ENCODE measurements at places on chromosomes 5 and 9. TPM values are rescaled to one million over a fixed set of nuclear protein-coding genes. Genes with fewer than 3 reads are reported as not detected.
A peak's percentile ranks its signal among the peaks of the same experiment; 100 is the strongest.

- no peak for DNase-seq
These were observed 8.7 kb upstream of the CDKN2AIPNL start for GRCh38 chr5:134420343-134420742.

GRCh38 chr5:139386050-139386438, 2.9 kb upstream of the SLC23A1 start:
- no peak for DNase-seq

- DNase-seq = no peak
These were observed 67.7 kb downstream of the C5orf15 start for GRCh38 chr5:133900534-133901270.

DNA sequence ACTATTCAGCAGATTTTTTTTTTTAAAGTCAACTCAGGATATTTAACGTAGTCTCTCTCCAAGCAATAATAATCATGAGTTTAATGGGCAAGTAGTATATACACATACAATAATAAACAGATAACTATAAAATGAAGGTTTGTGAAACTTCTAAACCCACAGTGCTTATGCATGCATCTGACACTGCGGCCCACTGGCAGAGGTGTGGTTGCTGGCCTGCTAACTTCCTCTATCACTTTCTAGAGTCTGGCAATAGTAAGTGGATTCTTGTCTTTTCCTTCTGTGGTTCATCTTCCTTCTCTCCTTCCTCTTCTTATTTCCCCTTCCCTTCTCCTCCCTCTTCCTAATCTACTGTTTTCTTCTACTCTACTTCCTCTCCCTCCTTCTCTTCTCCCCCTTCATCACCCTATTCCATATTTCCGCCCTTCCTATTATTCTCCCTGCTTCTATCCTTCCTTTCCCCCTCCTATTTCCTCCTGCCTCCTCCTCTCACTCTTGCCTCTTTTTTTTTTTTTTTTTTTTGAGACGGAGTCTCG, 18.6 kb upstream of the AGXT2 start:
- DNase-seq = no peak

DNA sequence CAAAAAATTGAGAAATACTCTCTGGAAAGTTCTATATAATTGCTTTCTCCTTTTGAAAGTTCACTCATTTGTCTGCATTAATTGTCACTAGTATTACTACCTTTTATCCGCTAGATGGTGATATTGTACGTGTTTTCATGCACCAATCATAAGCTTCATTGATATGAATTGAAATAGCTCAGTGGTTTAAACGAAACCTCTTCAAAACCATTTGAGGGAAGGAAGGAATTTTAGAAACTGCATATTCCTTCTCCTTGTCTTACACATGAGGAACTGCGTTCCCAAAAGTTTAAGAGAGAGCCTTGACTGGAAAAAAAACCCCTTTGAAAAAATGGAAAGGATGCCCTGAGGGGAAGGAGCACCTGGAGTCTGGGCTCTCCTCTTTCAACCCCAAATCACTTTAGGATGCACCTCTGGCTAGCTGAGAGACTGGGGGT, 98.6 kb downstream of the YTHDC2 start:
- no peak for DNase-seq

FBXO38 gene
- 38.2 TPM for total RNA-seq

DNA sequence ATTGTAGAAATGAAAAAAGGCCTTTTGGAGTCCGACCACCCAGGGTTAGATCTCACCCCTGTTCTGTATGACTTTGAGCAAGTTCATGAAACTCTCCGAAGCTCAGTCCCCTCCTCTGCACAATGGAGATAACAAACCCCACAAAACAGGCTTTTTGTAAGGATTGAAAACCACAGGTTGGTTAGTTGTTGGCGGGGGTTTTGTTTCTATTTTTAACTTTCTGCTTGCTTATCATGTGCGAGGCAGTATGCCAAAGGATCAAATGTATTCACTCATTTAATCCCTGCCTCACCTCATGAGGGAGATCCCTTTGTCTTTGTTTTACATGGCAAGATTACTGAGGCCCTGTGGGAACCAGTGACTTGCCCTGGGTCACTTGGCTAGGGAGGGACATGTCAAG, 539.1 kb downstream of the CDK5RAP2 start:
- no peak for DNase-seq

DNA sequence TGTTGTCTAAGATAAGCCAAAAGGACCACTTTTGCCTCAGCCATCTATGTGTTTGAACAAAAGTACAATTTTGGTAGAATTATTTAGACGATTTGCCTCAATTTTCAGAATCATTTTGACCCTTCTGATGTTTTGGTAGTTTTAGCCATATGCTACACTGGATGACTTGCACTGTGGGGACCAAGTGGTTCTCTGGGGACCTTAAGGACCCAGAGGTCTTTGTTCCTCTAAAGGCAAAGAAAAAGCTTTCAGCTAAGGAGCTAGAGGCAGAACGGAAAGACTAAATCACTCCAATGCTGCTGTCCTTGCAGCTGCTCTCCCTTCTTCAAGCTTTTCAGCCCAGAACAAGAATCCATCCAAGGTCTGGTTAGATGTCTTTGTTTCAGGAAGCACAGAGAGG, 51.0 kb upstream of the APC start:
- DNase-seq = no peak

GRCh38 chr5:159224471-159224870, 15.1 kb upstream of the RNF145 start:
- DNase-seq = no peak

- peak; percentile 71 for DNase-seq
These were observed 145.0 kb upstream of the TNC start for GRCh38 chr9:115262952-115263351.

CCIN gene
- 0.74 TPM for total RNA-seq

IL4 gene
- total RNA-seq = not detected

GRCh38 chr9:19969721-19970120, 180.9 kb upstream of the SLC24A2 start:
- no peak for DNase-seq

- DNase-seq = no peak
These were observed 29.1 kb upstream of the MEIKIN start for GRCh38 chr5:131974622-131974955.

ADAMTS13 gene
- total RNA-seq = 0.27 TPM

- DNase-seq = no peak
These were observed 11.7 kb downstream of the TRIM23 start for GRCh38 chr5:65612298-65612907.

- DNase-seq = peak; percentile 7
These were observed 64.2 kb downstream of the GAPVD1 start for GRCh38 chr9:125325826-125326225.

DNA sequence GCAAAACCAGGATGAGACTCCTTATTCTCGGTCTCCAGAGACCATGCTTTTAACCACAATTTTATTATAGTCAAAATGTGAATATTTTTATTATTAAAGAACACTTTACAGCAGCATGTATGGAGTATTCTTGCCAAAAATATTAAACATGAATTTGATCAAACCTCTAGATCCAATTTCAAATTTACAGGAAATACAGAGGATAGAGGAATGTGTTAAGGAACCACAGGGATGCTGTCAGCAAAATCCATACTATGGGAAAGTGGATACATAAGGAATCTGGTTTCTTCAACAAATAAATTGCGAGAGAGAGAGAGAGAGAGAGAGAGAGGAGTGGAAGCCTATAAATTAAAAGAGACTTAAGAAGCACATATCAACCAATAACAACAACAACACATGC, 348.2 kb upstream of the NUDT12 start:
- DNase-seq = no peak

DNA sequence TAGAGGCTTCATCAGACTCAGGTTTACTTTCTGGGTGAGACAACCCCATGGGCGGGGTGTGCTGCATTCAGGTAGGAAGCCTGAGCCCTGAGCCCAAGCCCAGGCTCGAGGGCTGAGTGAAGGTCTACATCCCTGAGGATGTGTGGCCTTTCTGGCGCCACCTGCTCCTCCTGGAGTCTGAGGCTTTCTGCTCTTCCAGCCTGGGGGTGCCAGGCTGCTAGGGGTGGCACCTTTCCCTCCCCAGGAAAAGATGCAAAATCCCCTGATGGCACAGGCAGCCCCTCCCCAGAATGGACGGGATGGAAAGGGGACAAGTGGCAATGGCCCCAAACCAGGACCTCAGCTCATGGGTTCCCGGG, 44.4 kb upstream of the PRRC2B start:
- no peak for DNase-seq

- no peak for DNase-seq
These were observed 49.8 kb downstream of the NEK6 start for GRCh38 chr9:124307379-124308030.

CCNB1 gene
- total RNA-seq = 1,008 TPM

LNPEP gene
- 12.7 TPM for total RNA-seq

- peak; percentile 90 for DNase-seq
These were observed 21.6 kb downstream of the FBXW11 start for GRCh38 chr5:171984748-171985419.

ETF1 gene
- total RNA-seq = 208 TPM

DNA sequence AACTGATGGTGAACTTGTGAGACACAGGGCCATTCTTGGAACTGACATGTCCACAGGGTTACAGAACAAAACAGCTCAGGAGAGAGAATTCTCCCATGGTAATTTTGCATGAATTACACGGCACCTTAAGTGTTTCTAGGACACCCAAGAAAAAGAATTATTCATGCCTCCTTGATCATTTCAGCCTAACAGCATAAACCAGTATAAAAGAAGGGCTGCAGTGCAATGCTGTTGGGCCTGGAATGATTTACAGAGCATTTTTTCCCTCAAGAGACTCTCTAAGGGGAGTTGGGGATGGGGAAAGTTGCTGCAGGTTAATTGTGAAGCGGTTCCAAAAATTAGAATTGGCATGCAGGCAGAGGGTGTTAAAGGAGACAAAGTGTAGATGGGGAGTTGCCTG, 136.4 kb upstream of the FBXL7 start:
- DNase-seq = no peak

SUB1 gene
- total RNA-seq = 407 TPM

- DNase-seq = peak; percentile 48
These were observed 64.2 kb downstream of the FGF18 start for GRCh38 chr5:171483551-171484135.

WDR31 gene
- 2.3 TPM for total RNA-seq

DNA sequence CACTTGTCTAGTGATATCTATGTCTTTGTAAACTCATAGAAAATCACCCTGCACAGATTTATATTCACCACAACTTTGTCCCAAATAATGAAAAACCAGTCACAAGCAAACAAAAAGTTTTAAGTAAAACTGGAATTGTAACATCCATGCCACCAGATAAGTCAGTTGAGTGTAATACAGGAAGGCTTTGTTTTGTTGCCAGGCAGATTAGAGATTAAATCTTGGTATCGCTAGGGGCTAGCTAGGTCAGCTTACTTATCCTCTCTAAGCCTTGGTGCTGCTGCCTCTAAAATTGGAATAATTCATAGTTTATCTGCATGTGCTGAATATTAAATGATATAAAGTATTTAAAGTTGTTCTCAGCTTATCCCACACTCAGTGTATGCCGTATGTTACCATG, 1062.5 kb downstream of the CDH9 start:
- DNase-seq = no peak

DNA sequence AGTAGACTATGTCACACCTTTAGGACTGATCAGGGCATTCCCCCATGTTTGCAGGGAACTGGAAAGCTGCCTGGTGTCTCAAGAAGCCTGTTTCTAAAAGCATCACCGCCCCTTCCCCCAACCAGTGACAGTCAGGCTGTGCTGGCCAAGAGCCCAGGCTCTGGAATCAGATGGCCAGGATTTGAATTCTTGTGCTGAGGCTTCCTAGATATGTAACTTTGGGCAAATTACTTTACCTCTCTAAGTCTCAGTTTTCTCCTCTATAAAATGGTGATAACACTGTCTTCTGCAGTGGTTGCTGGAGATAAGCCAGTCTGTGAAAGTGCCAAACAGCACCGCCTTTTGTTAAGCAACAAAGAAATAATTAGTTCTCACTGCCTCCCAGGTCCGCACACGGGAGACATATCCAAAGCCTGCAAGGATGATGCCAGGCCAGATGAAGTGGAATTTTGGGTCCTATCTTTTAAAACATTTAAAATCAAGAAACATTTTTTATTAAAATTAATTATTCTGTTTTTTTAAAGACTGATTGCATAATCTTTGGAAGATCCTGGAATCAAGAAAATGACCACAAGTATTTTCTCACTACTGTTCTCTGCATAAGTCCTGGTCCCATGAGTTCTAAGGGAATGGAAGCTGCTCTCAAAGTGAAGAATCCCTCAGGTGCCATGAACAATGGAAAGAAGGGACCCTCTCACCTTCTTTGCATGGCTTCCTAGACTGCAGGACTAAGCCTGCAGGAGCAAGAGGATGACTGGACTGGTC, 13.9 kb downstream of the SLC31A2 start:
- DNase-seq = no peak

ANKRD31 gene
- total RNA-seq = not detected

GRCh38 chr9:5714501-5715401, 85.8 kb downstream of the RIC1 start:
- DNase-seq = peak; percentile 19

Data from Daoy (cell line).